ENCODE measurements at places on chromosomes 4 and X.

GRCh38 chrX:119763181-119763580 lies 4.8 kb downstream of the SOWAHD start:
- DNase-seq = no peak

DNA sequence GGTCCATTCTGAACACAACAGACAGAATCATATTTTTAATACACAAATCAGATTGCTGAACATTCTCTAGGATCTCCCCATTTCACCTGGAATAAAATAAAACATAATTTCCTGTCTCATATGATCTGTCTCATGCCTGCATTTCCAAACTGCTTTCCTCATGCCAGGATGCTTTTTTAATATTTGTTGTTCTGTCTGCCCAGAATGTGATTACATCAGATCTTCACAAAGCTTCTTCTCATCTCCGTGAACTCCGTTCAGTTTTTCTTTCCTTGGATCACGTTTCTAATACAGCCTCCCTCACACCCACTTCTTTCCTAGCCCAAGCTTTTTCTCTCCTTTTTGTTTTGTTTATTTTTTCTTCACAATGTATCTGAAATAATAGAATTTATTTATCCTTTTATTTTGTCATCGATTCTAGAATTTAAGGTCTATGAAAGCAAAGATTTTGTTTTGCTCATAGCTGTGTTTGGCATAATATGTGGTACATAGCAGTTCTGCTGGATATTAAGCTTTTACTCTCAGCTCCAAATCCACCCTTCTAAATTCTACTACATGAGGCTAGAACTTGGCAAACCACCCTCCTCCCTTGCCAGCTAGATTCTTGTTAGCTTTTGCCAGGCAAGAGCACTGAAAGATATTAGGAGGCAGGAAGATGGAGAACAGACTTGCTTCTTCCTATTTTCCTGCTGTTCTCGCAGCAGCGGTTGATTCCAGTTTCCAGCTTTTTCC lies 165.5 kb upstream of the SLIT2 start:
- no peak for DNase-seq

GRCh38 chr4:7623468-7623867 lies 188.7 kb upstream of the PSAPL1 start:
- no peak for DNase-seq

DNA sequence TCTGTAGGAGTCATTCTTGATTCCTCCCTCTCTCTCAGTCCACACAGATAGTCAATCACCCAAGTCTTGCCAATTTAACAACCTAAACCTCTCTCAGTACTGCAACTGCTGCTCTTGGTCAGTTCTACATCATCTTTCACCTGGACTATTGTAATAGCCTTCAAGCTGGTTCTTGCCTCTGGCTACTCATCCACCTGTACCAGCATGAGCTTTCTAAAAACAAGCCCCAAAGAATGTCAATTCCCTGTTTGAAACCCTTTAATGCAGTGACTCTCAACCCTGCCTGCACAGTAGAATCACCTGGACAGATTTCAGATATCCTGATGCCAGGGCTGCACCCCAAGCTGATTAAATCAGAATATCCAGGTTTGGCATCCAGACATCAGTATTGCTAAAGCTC lies 48.3 kb downstream of the VGLL1 start:
- no peak for DNase-seq

DNA sequence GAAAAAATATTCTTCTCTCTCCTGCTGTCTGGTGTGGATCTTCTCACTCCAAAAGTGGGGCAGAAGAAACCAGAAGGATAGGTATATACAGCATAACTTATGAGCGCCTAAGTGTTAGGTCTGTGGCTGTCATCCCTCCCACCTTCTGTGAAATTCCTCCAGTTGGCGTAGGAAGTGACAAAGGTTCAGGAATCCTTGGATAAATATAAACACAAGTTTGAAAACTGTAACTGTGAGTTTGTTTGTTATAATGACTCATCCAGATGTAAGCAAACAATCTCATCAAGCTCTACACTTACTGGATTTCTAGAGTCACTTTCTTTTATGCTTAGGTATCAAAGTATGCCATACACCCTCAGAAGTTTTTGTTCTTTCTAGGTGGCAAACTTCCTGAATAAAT lies 405.2 kb downstream of the FAT4 start:
- DNase-seq = no peak

GRCh38 chrX:2147928-2148327 lies 352.8 kb downstream of the DHRSX start:
- no peak for DNase-seq

DNA sequence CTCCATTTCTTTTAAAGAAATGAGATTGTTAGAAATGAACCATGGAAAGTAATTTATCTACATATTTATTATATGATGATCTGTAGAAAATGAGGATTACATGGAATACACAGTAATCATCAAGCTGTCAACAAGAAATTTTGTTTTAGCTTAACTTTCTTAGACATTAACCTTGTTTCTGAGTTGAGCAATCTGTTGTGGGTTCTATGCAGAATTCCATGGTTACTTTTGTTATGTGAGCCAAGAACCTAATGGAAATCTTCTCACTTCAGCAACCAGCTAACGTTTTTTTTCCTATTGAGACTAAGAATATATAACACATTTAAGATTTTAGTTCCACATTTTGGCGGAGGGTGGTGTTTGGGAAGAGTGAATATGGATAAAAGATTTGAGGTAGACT lies 136.1 kb upstream of the SLC4A4 start:
- DNase-seq = no peak

- no peak for DNase-seq
Measured at GRCh38 chr4:172986114-172986513, 182.5 kb upstream of the GALNT7 start.

GRCh38 chr4:8775751-8776355 lies 95.8 kb downstream of the HMX1 start:
- no peak for DNase-seq

DNA sequence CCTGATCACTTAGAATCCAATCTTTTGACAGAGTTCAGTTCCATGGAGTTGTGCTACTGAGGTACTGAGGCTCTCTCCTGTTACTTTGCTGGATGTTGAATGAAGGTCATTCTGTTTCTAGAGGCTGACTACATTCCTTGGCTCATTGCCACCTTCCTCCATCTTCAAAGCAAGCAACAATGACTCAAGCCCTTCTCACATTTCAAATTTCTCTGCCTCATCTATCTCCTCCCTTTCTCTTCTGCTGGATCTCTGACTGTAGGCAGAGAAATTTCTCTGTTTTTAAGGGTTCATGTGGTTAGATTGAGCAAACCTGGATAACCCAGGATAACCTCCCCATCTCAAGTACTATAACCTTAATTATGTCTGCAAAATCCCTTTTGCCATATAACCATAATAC lies 775.4 kb downstream of the STPG2 start:
- DNase-seq = no peak

GRCh38 chrX:108122748-108123147 lies 31.2 kb downstream of the ATG4A start:
- no peak for DNase-seq

DNA sequence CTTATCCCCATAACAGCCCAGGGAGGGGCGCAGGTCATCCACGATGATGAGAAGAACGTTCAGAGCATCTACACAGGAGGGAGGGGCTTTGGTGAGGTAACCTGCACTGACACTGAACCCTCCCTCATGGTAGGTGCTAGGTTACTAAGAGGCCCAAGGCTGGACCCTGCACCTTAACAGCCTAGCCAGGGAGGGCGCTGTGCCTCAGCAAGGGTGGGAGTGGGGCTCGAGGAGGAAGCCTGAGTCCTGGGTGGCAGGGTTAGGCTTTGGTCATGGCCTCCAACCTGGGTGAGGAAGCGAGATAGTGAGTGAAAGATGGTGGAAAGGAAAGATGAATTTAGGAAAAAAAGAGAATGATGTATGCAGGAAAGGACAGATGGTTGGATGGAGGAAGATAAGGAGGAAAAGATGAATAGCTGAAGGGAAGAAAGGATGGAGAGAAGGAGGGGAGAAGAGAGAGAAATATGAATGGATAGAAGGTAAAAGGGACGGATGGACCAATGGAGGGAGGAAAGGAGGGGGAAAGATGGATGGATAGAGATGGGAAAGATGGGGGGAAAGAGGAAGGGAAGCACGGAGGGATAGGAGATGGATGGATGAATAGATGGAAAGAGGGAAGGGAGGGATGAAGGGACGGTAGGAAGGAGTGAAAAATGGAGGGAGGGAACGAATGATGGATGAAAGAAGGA lies 736 bp downstream of the IDS start:
- peak; percentile 71 for DNase-seq

GRCh38 chrX:83934220-83934619 lies 73.3 kb downstream of the CYLC1 start:
- DNase-seq = no peak

DNA sequence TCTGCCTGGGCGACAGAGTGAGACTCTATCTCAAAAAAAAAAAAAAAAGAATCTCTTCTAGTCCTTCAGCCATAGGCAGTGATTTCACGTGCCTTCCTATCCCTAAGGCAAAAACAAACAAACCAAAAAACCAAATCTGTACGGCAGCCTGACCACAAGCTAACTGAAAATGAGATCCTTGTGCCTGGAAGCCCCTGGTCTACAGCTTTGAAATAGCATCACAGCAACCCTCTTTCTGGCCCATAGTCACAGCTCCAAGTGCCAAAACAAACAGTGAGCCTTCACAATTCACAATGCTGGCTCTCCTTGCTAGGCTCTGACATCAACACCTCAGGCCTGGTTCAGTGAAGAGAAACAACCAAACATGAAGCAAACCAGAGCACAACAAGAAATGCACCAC lies 46.1 kb downstream of the TMEM150C start:
- DNase-seq = no peak

GRCh38 chr4:184617600-184618196 lies 31.5 kb downstream of the CASP3 start:
- DNase-seq = no peak

DNA sequence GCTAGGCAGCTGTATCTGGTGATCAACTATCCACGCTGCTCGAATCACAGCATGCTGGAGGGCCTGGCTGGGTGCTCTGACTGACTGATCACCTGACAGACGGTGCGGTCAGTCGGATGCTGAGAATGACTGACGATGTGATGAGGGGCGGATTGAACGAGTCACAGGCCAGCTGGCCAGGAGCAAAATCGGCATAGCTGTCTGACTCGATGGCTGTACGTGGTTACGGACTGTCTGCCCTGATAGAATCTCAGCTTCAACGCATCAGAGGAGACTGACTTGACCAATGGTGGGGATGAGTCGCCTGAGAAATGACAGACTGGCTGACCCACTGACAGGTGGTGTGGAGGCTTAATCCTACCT lies 1.0 kb upstream of the SUV39H1 start:
- DNase-seq = no peak

GRCh38 chrX:9269134-9269533 lies 195.7 kb upstream of the TBL1X start:
- DNase-seq = no peak

GRCh38 chr4:161931089-161931488 lies 232.7 kb downstream of the FSTL5 start:
- no peak for DNase-seq

DNA sequence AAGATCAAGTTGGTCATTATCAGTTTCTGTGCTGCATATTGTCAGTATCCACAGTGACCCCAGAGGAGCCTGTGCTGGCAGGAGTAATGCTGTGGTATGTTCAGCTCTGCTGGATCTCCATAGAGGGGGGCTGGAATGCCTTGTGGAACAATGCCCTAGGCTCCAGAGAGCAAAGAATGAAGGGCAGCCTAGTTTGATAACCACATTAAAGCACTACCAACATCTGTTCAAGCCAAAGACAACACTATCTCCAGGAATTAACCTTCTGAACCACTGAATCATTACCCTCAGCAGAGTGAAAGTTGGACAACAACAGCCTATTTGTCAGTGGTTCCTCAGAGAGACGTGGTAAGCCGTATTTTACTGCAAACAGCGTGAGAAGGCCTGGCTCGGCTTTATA lies 192.3 kb upstream of the CXorf66 start:
- DNase-seq = no peak

DNA sequence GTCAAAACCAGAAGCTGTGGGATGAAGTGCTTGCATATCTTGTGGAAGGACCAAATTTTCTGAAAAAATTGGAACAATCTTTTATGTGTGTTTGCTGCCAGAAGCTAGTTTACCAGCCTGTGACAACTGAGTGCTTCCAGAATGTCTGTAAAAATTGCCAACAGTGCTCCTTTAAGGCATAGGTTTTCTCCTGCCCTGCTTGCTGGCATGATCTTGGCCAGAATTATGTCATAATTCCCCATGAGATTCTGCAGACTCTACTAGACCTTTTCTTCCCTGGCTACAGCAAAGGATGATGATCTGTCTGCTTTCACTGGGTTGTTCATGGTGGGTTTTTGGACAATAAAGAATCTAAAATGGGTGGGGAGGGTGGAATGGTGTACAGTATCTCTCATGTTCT lies 196.3 kb upstream of the ZCCHC13 start:
- DNase-seq = no peak

DNA sequence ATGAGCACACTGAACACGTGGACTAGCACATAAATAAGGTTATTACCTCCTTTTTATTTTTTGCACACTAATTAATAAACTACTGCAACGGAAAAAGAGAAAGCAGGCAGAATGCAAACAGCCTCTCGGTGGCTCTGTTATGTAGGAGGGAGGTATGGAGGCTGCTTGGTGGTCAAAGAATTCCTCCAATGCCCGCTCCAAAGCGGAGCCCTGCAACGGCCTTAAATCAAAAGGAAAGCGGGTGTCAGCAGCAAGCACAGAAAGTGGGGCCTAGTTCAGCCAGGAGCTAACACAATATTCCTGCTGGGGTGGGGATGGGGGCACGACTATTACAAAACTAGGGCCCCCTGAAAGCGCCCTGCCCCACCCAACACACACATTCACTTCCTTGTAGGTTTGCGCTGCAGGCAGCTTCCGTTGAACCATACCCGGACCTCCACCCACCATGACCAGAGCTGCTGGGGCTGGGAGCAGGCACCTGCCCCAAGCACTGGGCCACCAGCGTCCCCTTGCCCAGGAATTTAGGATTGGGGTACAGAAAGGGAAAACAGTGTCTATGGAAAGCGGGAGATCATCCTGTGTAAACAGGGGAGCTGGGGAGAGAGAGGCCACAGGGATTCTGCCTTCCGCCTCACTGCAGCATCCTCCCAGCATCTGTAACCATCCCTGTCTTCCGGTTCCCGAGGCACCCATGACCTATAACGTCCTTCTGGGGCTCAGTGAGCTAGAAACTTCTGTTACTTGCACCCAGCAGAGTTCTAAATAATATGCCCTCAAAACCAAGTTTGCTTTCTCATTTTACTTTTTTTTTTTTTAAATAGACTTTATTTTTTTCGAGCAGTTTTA lies 57.1 kb upstream of the DDX3X start:
- DNase-seq = no peak

DNA sequence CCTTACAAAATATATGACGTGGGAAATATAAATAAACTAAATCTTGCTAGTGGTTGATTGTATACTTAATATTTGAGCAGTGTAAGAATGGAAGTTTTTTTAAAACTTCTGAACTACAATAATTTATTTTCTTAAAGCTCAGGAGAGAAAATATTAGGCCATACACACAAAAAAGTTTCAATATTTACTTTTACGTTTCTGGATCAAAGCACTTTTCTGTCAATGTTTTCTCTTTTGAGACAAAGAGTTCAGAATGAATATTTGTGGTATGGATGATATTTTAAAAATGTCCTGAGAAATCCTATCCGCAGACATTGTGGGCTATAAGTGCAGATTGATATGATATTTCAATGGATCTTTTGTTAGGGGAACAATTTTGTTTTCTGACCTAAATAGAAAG lies 109.9 kb downstream of the TLL1 start:
- DNase-seq = no peak

GRCh38 chr4:88162626-88163025 lies 4.2 kb upstream of the ABCG2 start:
- no peak for DNase-seq
